ENCODE measurements at places on chromosomes 1 and 21.

DNA sequence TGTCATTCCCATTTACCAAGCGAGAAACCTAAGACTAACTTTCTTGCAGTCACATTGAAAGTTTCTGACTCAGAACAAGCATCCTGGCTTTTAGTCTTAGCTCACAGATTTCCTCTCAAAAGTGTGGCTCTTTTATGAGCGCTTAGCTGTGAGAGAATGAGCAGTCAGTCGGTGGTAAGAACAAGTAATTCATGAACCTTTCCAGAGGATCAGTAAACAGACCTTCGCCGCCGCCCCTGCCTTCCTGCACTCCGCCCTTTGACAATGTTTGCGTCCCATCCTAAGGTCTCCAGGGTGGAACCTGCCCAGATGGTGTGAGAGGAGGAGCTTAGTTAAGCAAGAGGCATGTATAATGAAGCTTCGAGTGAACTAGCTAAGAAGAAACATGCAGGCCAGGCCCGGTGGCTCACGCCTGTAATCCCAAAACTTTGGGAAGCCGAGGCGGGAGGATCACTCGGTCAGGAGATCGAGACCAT lies 142.4 kb downstream of the GLUL start:
- DNase-seq = peak; percentile 61

GRCh38 chr1:161505686-161506085 lies 429 bp downstream of the FCGR2A start:
- no peak for DNase-seq

- no peak for DNase-seq
Observed at GRCh38 chr1:186899577-186899976, 70.8 kb downstream of the PLA2G4A start.

GRCh38 chr21:26408511-26408910 lies 164.6 kb downstream of the CYYR1 start:
- no peak for DNase-seq

DNA sequence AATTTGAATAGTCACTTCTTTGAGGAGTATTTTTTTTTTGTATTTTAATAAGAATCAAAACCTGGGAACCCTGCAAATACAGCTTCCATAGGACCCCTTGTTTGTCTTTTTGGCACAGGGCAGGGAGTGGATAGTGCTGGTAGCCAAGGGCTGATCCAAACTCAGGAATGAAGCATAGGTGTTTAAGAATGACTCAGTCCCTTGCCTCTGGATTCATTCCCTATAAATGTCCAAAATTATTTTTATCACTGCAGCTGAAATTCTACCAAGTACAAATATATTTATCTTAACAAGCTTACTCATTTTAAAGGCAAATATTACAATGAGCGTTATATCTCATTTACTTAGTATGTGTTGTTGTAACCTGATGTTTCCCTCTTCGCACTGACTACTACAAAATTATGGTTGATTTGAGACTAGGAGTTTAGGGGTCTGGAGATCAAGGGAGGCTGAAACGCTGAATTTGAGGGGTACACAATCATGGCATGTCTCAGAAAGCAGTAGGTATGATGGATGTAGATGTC lies 278.6 kb upstream of the LYPLAL1 start:
- DNase-seq = no peak

GRCh38 chr1:245411245-245412036 lies 256.7 kb downstream of the KIF26B start:
- DNase-seq = no peak

- no peak for DNase-seq
Observed at GRCh38 chr21:36773117-36773516, 74.2 kb downstream of the SIM2 start.

DNA sequence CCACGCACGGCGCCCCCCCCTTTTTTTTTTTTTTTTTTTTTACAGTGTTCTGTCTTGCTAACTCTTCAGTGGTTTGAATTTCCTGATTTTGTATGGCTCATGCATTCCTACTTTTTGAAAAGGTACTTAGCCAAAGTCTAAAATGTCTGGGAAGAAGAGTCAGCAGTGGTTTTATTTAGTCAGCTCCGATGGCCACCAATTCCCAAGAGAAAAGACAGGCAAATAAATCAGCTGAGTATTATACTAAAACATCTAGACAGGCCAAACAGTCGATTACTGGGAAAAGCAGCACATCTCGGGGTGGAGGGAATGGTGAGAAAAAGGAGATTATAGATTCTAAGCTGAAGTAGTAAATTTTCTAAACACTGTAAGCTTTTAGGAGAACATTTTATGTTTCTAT lies 192.5 kb upstream of the ZRANB2 start:
- DNase-seq = no peak

Data from stimulated activated CD4-positive, alpha-beta T cell treated with anti-CD3 and anti-CD28 coated beads, Interleukin-12 subunit alpha, Interleukin-12 subunit beta, amount 100 ng/mL, for 48 hours (primary cell).